ENCODE measurements at places on chromosomes 5 and 9.

GRCh38 chr9:14585730-14586473 is 107.3 kb downstream of the ZDHHC21 start:
- DNase-seq: no peak

GRCh38 chr5:133390416-133391353 is 221.7 kb downstream of the FSTL4 start:
- no peak for DNase-seq

DNA sequence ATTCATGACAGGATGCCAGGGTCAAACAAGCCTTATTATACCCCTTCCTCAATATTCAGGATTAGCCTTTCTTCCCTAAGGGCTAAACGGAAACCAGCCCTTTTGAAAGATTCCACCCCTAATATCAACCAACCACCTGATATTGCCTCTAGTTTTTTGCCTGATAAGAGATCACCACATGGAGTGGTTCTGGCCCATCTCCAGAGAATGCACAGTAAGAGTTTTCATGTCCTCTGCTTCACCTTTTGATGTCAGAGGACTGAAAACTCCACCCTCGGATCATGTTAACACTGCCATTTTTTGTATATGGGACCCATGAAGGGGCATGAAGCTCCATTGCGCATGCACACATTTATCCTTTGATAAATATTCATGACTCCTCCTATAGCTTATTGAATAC is 5.8 kb upstream of the LNPEP start:
- no peak for DNase-seq

GRCh38 chr5:59874675-59875074 is 18.9 kb downstream of the PDE4D start:
- no peak for DNase-seq

DNA sequence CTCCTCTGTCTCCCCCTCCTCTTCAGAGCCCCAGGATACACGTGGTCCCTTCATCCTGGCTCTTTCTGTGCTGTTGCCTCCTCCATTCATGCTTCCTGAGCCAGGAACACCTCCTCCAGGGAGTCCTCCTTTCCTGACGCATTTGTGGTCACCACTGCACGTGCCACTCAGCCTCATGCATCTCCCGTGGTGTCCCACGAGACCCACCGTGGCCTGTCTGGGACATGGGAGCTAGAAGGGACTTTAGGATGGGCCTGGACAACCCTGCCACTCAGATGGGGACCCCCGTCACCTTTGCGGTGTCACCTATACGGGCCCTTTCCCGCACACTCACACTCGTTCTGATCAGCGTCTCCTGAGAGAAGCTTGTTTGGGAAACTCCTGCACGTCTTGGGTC is 6.7 kb downstream of the GLIPR2 start:
- DNase-seq: no peak

Measured in AG08395 (cell line).